Suprapubic skin (tissue), 4 donors: ENCODE measurements at places on chromosomes 3 and 15.

DNA sequence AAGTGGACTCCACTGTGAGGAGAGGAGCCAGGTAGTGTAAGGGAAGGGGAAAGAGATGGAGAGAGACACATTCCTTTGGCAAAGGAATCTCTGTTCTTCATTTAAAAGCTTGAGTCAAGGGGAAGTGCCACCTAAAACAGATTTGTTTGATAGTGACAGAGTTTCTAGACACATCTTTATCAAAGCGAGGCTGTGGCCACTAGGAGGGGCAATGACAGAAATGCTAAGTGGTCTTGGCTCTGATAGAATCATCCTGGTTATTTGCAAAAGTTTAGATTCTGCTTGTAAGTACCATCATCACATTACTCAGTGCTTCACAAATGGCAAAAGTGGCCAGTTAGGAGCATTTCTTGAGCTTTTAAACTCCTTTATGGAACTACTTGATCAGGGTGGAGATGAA lies 261.4 kb downstream of the CNTN3 start:
- no peak overlapping the region for H3K4me3 ChIP-seq
- no peak for DNase-seq
- H3K4me1 ChIP-seq: no peaks in the 10 kb centered on the region
- H3K27me3 ChIP-seq: no peaks in the 10 kb centered on the region
- H3K27ac ChIP-seq: no peak overlapping the region
- H3K36me3 ChIP-seq: no peaks in the 10 kb centered on the region

DNA sequence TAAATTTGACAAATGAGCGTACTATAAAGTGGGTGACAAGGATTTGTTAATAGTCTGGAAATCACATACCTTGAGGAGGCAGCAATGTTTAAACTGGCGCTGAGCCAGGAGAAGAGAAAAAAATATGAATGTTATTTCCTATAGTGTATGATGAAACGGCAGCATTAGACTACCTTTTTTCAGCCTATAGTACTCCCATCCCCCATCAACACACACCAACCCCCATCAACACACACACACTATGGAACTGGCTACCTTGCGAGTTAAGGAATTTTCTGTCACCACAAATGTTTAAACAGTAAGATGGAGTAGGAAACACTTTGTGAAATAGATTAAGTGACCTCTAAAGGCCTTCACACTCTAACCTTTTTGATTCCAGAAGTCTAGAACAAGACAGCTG lies 46.8 kb upstream of the ZCWPW2 start:
- no peaks in the 10 kb centered on the region for H3K36me3 ChIP-seq
- H3K4me1 ChIP-seq: no peaks in the 10 kb centered on the region
- H3K4me3 ChIP-seq: no peak overlapping the region
- H3K27ac ChIP-seq: no peak overlapping the region

- H3K27ac ChIP-seq: no peak overlapping the region
- no peak for DNase-seq
- H3K27me3 ChIP-seq: no peaks in the 10 kb centered on the region
- H3K4me1 ChIP-seq: no peaks in the 10 kb centered on the region
- no peaks in the 10 kb centered on the region for H3K36me3 ChIP-seq
- H3K4me3 ChIP-seq: no peak overlapping the region
Observed at GRCh38 chr3:109944836-109945235, 607.5 kb upstream of the DPPA4 start.

DNA sequence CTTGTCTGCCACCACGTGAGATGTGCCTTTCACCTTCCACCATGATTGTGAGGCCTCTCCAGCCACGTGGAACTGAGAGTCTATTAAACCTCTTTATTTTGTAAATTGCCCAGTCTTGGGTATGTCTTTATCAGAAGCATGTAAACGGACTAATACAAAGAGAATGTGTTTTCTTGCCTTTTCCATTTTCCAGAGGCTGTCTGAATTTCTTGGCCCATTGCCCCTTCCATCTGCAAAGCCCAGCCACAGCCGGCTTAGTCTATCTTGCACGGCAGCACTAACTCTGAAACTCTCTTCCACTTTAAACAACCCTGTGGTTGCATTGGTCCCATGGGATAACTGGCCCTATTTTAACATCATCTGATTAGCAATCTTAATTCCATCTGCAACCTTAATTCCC lies 215.3 kb downstream of the LRTM1 start:
- no peak overlapping the region for H3K27ac ChIP-seq
- no peaks in the 10 kb centered on the region for H3K36me3 ChIP-seq
- no peaks in the 10 kb centered on the region for H3K27me3 ChIP-seq
- H3K4me3 ChIP-seq: no peak overlapping the region

DNA sequence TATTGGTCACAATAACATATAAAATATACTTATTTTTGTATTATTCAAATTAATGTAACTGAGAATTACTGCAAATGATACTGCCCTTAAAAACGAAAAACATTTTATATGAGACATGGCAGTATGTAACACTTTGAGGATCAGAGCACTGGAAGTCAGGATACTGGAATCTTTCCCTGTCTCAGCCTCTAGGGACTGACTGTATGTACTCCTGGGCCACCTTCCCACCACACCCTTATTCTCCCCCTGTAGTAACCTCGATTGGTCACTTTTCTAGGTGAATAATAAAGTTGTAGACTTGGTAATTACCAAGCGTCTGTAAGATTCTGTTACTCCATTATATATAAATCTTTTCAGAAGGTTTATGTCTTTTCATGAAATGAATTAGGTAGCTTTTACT lies 43.0 kb downstream of the LRRC49 start:
- no peaks in the 10 kb centered on the region for H3K27me3 ChIP-seq
- no peak overlapping the region for H3K27ac ChIP-seq
- H3K36me3 ChIP-seq: no peaks in the 10 kb centered on the region
- H3K4me3 ChIP-seq: no peak overlapping the region

DNA sequence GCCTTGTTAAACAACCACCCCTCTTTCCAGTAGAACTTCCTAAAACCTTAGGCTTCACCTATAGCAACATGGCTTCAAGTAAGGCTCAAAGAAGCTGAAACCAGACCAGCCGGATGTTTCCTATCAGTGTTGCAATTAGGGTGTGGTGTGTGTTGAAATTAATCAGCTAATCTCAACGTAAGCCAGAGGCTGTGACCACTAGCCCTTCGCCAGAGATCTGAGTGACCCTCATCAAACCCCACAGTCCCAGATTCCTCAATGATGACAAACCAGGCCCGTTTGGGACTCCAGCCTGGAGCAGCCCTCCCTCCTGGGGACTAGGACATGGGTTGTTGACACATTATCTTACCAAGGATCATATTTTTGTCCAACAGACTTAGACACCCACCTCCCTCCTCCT lies 27.3 kb downstream of the CYP11A1 start:
- no peaks in the 10 kb centered on the region for H3K27me3 ChIP-seq
- H3K36me3 ChIP-seq: no peaks in the 10 kb centered on the region
- no peak overlapping the region for H3K27ac ChIP-seq
- peak; percentile 53 for DNase-seq
- H3K4me1 ChIP-seq: no peaks in the 10 kb centered on the region
- no peak overlapping the region for H3K4me3 ChIP-seq
